ENCODE measurements at places on chromosomes 3 and 15. TPM values are rescaled to one million over a fixed set of nuclear protein-coding genes. Genes with fewer than 3 reads are reported as not detected.

DNA sequence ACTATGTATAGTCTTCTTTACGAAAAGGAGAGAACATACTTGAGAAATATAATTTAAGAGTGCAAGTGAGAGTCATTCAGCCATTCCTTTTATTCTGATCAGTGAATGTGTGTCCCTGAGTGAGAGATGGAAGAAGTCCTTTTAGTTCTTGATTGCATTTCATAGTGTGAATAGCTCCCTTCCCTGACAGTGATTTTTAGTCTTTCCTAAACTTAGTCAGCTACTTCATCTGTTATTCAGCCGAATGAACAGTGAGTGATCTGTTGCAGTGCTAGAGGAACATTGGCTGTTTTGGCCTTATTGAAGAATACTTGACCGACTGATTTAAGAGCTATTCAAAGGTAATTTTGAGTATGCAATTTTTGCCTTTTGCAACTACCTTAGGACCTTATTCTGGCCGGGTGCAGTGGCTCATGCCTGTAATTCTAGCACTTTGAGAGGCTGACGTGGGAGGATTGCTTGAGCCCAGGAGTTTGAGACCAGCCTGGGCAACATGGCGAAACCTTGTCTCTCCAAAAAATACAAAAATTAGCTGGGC lies 45.5 kb downstream of the UBE2E2 start:
- no peak for DNase-seq

DNA sequence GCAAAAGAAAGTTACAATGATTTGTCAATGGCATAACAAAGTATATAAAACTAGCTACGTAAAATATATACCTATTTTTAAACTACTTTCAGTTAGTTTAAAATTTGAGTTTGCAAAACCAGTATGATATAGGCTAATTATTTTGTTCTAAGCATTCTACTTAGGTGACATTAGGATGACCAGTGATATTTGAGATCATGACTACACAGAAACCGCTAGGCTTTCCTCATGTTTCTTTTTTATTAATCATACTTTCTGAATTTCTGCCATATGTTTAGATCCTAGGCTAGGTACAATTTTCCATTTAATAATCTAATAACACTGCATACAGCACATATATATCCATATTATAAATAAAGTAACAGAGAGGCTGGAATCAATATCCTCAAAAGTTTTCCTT lies 52.4 kb upstream of the XRN1 start:
- peak; percentile 17 for DNase-seq

DNA sequence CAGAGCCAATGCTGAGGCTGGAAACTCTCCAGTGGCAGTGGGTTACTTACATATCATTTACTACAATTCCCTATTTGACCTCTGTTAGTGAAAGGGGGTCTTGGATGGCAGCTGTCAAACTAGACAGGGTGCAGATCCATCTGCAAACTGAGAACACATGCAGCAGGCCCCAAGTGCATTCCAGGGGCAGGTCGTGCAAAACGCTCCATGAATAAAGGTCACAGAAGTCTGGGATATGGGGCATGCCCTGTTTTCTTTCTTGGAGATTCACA lies 25.0 kb upstream of the RAD18 start:
- DNase-seq, result no peak

The TNNC1 gene
- total RNA-seq, result 4.9 TPM

DNA sequence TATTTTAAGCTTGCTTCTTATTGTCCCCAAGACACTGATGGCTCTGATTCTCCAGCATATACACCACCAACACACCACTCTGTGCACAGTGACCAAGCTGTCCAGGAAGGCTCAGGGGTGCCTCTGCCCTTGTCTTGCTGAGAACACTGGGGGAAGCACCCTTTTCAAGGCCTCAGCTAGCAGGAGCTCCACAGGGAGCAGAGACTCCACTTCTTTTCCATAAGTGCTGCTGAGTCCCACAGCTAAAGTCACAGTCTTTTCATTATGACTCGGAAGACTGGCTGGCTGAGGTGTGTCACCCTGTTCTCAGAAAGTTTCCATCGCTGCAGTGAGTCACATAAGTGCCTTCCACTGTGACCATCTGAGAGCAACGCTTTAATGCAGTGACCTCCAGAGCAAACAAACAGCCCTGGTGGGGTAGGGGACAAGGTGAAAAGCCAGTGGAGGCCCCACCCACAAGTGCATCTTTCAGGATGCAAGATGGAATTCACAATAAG lies 226.9 kb upstream of the CHRNA7 start:
- no peak for DNase-seq

DNA sequence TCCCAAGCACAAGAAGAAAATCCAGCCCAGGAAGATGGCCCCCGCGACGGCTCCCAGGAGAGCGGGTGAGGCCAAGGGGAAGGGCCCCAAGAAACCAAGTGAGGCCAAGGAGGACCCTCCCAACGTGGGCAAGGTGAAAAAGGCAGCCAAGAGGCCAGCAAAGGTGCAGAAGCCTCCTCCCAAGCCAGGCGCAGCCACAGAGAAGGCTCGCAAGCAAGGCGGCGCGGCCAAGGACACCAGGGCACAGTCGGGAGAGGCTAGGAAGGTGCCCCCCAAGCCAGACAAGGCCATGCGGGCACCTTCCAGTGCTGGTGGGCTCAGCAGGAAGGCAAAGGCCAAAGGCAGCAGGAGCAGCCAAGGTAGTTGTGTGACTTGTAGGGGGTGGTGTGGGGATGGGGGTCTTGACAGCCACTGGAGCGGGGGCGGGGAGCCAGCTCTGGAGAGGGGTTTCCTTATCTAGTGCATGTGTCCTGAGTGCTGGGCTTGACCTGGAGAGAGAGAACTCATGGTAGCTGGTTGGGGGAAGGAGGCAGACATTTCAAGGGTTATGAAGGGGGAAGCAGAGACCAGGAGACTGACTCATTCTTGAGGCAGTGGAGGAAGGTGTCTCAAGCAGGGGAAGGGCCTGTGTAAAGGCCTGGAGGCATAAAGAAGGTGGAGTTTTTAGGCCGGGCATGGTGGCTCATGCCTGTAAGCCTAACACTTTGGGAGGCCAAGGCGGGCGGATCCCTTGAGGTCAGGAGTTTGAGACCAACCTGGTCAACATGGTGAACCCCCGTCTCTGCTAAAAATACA lies 6.2 kb downstream of the H1-8 start:
- DNase-seq, result peak; percentile 49
